Uterus (tissue), 4 donors: ENCODE measurements at places on chromosomes 4 and X. TPM values are rescaled to one million over a fixed set of nuclear protein-coding genes. Genes with fewer than 3 reads are reported as not detected.

Gene KIF4A
- not detected for total RNA-seq

DNA sequence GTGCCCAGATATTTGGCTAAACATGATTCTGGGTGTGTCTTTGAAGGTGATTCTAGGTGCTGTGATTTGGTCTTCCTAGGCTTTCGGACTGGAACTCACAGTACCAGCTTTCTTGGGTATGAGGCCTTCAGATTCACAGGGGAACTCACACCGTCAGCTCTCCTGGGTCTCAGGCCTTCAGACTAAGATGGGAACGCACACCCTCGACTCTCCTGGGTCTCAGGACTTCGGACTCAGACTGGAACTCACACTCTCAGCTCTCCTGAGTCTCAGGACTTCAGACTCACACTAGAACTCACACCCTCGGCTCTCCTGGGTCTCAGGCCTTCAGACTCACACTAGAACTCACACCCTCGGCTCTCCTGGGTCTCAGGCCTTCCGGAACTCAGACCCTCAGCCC lies 137.7 kb downstream of the CRLF2 start:
- DNase-seq, result no peak

- no peak for DNase-seq
Measured at GRCh38 chrX:69705818-69706217, 89.9 kb downstream of the EDA start.

- DNase-seq, result no peak
Measured at GRCh38 chr4:44725166-44725565, 1.2 kb downstream of the GNPDA2 start.
